ENCODE measurements at places on chromosomes 4 and X.
A peak's percentile ranks its signal among the peaks of the same experiment; 100 is the strongest.

- no peak for DNase-seq
Measured at GRCh38 chrX:30821116-30821515, 67.9 kb downstream of the TAB3 start.

- peak; percentile 81 for DNase-seq
Measured at GRCh38 chr4:10106421-10107039, 10.1 kb downstream of the WDR1 start.

- no peak for DNase-seq
Measured at GRCh38 chr4:55017406-55017805, 108.0 kb downstream of the KDR start.

DNA sequence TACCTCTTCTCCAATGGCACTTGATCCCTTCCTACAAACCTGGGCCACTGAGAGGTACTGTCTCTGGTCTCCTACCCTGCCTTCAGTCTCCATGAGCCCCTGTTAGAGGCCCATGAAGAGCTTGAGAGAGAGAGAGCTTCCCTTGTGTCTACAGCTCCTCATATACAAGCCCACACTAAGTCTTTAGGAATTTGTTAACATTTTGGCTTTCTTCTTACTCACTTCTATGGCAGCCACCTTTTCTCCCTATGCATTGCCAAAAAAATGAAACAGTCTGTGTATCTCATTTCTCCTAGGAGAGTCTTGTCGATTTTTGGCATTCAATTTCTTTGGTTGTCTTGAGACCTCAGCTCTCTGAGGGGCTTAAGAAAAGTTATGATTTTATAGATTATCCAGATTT lies 90.9 kb upstream of the LNX1 start:
- no peak for DNase-seq

DNA sequence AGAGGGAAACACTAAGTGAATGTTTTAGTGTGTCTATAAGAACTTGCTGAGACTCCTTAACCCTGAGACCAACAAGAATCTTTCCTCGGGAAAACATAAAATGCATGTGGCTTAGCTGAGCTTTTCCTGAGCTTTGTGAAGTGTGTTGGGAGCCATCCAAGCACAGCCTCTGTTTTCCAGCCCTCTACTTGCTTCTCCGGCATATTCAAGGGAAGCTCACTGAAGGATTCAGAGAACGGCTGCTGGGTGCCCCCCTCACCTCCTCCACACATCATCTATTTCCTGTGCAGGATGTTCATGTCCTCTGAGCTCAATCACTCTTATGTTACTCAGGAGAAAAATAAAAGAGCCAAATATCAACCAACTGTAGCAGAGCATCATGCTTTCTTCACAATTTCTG lies 492.1 kb downstream of the IL15 start:
- DNase-seq, result no peak

DNA sequence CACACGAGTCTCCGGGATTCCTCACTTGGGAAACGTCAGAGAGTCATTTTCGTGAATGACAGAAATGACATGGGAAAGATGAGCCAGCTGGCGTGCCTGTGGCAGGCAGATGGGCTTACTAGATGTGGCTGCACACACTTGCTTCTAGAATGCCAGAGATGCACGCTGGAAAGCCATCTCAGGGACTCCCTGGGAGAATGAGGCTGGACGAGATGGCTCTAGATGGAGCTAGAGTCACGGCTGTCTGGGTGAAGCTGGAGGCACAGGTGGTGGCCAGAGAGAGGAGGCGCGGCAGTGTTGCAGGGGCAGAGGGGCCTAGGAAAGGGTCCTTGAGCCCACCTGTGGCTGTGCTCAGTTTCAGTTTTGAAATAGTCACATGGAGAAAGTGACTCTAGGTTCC lies 26.0 kb downstream of the TKTL1 start:
- DNase-seq, result no peak

GRCh38 chr4:98311656-98312055 lies 50.5 kb downstream of the RAP1GDS1 start:
- DNase-seq, result no peak

DNA sequence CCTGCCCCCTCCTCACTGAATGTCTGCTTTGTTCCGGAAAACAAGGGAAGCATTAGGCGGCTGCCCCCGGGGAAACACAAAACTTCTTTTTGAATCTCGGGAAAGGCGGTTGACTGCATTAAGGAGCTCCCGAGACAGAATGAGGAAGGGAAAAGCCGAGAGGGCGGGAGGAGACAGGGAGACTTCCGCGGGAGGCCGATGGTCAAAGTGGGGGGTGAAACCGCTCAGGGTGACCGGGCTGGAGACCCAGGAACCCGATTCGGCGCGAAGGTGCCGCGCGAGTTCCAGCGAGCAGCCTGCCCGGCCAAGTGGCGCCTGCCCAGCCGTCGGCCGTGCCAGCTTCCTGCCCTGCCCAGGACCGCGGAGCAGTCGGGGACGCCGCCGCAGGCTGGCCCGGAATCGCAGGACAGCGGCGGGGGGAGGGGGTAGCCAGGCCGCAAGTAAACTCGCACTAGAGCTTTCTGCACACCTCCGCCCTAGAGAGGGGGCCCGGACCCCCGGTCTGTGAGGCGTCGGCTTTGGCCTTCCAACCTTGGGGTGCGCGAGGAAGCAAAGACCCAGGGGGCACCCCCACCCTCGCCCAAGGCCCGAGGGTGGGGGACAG lies 55.1 kb upstream of the BCOR start:
- no peak for DNase-seq

DNA sequence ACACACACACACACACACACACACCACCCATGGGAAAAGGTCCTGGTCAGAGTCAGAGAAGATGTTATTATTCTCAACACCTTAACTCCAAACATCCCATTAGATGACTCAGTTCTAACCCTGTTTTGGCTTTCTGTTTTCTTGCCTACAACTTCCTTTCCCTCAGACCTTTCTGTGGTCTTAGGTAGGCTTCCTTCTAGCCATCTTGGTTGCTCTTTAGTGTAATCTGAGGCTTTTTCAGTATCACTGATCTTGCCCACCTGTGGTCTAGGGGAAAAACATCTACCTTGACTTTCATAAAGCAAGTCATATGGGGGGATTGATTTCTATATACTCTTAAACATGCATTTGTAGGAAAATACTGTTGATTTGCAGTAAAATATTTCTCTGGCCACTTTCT lies 56.9 kb downstream of the ATG4A start:
- no peak for DNase-seq

GRCh38 chrX:154457491-154458115 lies 478 bp upstream of the PLXNA3 start:
- DNase-seq, result peak; percentile 9

DNA sequence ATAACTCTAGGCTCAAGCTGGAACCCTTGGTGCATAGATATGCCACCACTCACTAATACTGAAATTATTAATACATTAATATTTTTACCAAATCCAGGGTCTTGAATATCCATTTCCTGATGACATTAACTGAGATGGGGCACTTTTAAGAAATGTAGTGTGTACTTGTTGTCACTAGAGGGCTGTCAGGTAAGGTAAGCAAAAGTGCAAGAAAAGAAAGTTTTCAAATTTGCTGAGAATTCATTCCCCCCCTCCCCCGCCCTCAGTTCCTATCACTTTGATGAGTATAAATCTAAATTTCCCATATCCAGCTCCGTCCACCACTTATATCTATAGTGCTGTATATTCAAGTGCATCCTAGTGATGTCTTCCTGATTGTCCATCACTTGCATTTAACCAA lies 20.5 kb upstream of the WDR44 start:
- DNase-seq, result no peak

GRCh38 chrX:109795682-109796081 lies 62.6 kb upstream of the ACSL4 start:
- no peak for DNase-seq

GRCh38 chr4:98939892-98940298 lies 11.0 kb upstream of the EIF4E start:
- no peak for DNase-seq

DNA sequence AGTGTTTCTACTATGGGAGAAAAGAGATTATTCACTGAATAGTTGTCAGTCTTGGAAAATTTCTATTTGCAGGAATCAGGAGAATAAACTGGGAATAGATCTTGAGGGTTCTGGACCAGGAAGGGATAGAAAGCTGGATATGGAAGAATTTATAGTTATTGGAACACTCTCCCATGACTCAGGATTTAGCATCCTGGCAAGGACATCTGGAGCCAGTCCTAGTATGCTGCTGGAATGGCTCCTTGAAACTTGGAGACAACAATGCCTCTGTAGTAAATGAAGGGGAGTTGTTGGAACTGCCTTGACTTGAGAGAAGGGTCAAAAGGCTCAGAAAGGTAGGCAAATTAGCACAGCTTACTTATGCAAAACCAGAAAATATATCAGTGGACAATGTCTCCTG lies 23.5 kb upstream of the THOC2 start:
- DNase-seq, result no peak

- DNase-seq, result no peak
Measured at GRCh38 chr4:117640836-117641235, 393.4 kb upstream of the NDST3 start.

DNA sequence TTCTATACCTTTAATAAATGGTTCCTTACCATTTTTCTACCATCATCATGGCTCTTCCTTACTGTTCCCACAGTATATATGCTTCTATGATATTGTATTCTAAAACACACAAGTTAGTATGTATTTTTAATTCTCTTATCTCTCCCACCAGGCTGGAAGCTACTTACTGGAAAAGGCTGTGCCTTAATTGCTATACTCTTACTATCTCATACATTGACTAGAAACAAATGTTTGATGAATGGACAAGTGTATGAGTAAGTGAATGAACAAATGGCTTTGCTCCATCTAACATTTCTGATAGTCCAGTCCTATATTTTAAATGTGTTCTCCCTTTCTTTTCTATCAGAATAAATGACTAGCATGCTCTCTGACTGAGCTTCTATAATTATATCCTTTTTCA lies 320.8 kb upstream of the RASGEF1B start:
- no peak for DNase-seq

DNA sequence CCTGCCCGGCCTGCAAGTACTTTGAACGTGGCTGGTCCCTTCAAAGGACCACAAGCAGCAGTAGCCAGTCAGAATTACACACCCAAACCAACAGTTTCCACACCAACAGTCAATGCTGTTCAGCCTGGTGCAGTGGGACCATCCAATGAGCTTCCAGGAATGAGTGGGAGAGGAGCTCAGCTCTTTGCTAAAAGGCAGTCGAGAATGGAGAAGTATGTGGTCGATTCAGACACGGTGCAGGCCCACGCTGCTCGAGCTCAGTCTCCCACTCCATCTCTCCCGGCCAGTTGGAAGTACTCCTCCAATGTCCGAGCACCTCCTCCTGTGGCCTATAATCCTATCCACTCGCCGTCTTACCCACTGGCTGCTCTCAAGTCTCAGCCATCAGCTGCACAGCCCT lies 104.4 kb upstream of the MYOZ2 start:
- no peak for DNase-seq

All from keratinocyte (primary cell).